ENCODE measurements at places on chromosomes 2 and 18.

- no peak for DNase-seq
Observed at GRCh38 chr2:208359632-208359986, 47.0 kb upstream of the PTH2R start.

- DNase-seq = no peak
Observed at GRCh38 chr2:36578343-36579296, 19.3 kb downstream of the FEZ2 start.

DNA sequence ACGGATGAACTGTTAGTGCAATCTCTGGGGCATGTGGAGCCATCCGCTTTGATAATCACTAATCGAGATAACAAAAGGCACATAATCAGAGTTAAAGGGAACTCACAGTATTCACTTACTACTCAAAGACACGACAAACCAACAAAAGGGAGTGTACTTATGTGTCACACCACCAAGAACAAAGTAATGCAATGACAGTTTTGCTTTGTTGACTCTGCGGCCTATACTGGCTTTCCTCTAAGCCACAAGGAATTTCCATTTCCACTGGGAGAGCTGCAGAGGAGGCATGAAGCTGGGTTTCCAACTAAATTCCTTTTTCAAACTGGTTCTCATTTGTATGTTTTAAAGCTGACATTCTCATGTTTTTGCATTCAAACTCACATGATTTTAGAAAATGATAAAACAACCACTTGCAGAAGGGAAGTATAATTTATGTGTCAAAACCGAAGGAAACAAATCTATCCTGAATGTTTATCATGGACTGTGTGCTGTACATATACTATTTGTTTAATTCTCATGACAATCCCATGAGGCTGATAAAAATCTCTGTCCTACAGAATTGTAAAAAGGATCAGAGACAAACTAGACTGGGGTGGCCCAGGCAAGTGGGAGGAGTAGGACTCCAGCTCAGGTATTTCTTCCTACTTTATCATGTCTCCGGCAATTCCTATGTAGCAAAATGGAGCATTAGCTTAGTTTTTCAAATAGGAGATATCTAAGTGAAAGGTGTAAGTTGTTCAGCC is 149.6 kb upstream of the SMAD7 start:
- no peak for DNase-seq

- no peak for DNase-seq
Observed at GRCh38 chr2:103815731-103816130, 1038.2 kb upstream of the POU3F3 start.

DNA sequence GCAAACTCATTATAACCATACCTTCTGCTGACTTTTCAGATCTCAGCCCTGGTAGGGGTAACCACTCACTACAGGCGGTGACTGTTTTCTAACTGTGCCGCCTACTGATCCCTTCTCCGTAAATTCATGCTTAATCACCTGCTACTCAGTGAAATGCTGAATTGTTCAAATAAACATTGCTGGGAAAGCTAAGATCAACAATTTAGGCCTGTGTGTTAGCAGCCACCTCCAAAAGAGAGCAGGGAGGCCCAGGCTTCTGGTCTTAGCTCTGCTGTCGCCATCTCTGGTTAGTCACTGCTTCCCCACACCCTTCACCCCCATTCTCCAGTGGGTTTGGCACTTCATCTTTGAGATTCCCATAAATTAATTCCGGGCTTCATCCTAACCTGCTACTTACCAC is 21.8 kb upstream of the NT5C1B start:
- DNase-seq = no peak

DNA sequence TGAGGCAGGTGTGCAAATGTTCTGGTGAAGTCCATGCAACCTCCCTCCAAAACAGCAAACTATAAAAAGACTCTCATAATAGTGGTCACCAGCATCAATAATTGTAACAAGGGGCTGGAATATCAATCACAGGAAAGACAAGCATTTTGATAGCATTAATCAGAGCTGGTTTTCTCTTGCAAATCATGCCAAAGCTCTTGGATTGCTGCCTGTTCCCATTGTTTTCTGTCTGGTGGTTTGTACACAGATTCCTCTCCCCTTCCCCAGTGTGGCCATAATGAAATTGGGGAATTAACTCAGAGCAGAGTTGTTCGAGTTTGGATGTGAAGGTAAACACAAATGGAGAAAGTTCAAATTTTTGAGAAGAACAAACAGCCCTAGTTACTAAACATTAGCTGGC is 134.2 kb downstream of the CDCA7 start:
- DNase-seq = no peak

DNA sequence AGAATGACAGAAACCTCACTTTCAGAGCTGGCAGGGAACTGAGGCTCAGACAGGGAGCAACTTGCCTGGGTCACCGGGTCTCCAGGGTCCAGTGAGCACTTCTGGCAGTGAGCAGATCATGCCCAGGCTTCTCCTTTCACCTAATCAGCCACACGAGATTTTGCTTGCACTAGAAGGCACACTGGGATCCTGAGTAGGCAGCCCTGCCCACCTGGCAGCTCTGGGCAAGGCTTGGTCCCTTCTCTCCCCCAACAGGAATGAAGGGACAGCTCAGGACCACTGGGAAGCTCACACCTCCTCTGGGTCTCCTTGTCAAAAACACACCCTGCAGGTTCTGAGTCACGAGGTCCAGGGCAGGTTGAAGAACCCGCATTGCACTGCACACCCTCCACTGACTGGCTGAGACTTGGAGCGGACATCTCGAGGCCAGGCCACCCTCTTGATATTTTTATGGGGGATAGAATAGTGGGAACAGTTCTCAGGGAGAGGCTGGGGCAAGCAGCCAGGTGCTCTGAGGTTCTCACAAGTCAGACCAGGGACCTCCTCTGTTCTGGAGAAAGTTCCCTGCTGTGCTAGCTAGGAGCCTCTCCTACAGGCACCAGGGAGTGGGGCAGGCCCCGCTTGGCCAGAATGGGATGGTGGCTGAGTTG is 5.7 kb downstream of the MAL start:
- DNase-seq = no peak

DNA sequence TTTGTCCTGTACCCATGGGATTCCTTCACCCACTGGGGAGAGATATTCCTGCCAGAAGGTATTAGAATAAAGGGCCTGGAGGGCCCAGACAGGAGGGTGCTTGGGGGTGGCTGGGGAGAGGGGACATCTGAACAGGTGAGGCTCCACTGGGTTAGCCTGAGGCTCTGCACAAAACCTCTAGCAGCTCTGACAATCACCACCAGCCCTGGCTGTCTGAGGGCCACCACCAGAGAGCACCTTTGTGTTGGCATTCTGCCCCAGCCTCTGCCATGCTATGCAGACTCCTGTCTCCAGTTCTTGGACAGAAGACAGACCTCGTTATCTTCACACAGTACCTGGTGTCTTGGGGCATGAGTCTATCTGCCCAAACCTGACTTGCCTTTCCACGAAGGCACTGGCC is 25.3 kb downstream of the SLC16A14 start:
- no peak for DNase-seq

DNA sequence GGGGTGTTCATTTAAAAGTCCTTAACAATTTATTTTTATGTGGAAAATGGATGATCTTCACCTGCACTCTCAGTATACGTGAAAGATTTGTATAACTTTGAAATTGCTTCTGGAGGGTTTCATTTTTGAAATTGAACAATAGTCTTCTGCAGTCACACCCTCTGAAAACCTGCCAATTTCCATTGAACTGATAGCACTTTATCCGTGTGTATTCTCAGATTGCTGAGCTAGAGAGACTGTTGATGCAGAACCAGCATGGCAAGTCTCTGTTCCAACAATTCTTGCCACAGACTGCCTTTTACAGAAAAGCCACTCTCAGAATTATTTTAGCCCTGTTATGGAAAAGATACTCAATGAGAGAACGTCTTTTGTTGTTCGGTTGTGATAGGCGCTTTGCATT is 6.6 kb upstream of the GULP1 start:
- no peak for DNase-seq

- no peak for DNase-seq
Observed at GRCh38 chr2:204776781-204777559, 231.7 kb downstream of the PARD3B start.

GRCh38 chr2:201909348-201909747 is 103.0 kb downstream of the CDK15 start:
- DNase-seq = no peak

DNA sequence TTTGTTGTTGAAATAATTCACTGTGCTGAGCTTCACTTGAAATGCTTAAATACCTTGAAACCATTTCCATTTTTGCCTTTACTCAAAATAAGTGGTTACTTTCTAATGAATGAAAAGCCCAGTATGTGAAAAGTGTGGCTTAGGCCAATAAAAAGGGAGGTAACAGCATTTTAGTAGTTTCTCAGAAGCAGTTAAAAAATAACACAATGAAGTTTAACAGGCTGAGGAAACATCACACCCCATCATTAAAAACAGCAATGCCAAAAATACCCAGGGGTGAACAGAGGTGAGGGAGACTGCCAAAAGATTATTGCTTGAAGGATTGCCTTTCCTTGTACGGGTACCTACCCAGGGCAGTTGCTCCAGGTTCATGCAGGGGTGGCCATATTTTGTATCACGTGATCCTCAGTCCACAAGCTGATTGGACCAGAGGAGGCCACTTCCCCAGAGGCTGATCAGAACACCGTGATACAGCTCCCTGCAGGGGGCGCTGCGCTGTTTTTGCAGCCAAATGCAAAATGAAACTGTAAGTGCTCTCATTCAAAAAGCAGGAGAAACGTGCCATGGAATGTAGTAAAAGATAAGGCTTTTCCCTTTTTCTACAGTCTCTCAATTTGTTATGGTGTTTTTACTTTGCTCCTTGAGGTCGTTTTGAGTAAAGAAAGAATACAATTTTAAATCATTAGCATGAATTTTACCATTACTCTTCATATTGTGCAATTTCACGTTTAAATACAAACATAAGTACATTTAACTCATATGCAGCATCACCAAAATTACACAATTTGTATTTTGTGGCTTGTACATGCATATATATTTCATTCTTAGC is 70.2 kb upstream of the SH3BP4 start:
- peak; percentile 8 for DNase-seq

DNA sequence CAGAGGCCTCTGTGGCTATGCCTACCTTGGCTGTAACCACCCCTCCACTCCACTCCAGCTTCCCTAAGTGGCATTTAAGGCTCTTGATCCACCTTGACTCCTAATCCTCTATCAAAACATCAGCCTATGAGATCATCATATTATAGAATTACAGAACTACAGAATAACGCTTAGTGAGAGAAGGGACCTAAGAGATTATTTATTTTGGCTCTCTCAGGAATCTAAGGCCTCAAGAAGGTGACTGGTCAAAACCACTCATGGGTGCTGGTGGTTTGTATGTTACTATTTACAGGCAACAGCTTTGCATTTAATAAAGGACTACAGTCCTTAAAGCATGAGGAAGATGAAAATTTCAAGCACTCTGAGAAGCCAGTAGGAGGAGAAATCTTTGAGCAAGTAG is 118.8 kb downstream of the FSHR start:
- no peak for DNase-seq

- no peak for DNase-seq
Observed at GRCh38 chr2:191935247-191935646, 88.4 kb upstream of the CAVIN2 start.

DNA sequence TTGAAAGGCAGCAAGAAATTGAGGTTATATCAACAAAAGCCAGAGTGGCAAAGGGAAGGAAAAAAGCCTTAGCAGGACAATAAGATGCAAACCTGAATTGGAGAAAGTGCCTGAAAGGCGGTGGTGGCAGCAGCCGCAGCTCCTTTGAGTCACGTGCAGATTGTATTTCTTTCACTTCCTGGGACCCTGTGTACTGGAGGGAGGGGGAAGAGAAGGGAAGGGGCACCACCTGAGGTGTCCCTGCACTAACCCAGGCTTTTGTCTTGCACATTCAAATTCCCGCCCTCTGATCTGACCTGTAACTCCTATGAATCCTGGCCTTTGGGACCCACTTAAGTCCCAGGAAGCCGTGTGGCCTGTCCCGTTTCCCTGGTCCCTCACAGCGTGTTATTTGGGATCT is 326.1 kb upstream of the SKOR2 start:
- no peak for DNase-seq

Measured in activated CD8-positive, alpha-beta memory T cell treated with anti-CD3 and anti-CD28 coated beads for 1 hour (primary cell).